GM23338 (cell line): ENCODE measurements at places on chromosomes 12 and 14. TPM values are rescaled to one million over a fixed set of nuclear protein-coding genes. Genes with fewer than 3 reads are reported as not detected.
A peak's percentile ranks its signal among the peaks of the same experiment; 100 is the strongest.

GRCh38 chr12:106915635-106916026, 40.1 kb upstream of the TMEM263 start:
- no peak for DNase-seq

- no peak for DNase-seq
Observed at GRCh38 chr12:19867970-19868369, 428.7 kb downstream of the AEBP2 start.

GRCh38 chr12:64171715-64172114, 50.4 kb downstream of the KICS2 start:
- no peak for DNase-seq

GRCh38 chr12:85350356-85350755, 70.3 kb downstream of the ALX1 start:
- no peak for DNase-seq

- DNase-seq: no peak
Observed at GRCh38 chr12:7154901-7155470, 24.8 kb downstream of the CLSTN3 start.

- DNase-seq: no peak
Observed at GRCh38 chr12:60930151-60930550, 1330.1 kb upstream of the USP15 start.

GRCh38 chr14:28412077-28412476, 354.5 kb upstream of the FOXG1 start:
- DNase-seq: no peak

GRCh38 chr12:1436015-1436414, 158.4 kb downstream of the FBXL14 start:
- DNase-seq: no peak

DNA sequence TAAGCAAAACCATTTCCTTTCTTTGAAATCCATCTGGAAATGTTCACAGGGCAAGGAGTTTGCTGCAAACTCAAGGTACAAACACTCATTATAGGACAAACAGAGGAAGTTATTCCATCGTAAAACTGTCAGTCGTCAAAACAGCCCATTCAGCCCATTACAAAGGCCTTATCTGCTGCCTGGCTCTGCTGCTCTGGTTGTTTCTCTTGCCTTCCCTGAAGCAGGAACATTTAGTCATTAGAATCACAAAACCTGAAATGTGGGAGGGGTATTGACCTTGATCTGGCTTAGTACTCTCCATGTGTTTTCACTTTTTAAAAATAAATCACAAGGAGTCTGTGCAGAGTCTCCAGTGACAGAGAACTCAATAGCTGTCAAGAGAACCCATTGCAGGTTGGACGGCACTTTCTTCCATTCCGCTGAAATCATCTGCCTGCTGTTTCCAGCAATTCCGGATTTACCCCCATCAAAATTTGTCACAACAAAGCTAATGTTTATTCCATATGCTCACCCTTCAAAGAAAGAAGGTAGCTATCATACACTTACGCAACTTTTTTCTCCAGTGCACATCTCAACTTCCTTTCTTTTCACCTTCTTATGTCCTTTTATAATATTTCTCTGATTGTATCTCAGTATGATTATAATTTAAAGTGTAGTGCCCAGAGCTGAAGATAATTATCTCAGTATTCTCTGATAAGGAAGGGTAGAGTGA, 24.6 kb upstream of the ITPR2 start:
- DNase-seq: peak; percentile 38

GRCh38 chr12:22332202-22332601, 2.3 kb downstream of the ST8SIA1 start:
- no peak for DNase-seq

- no peak for DNase-seq
Observed at GRCh38 chr14:97359341-97359740, 562.2 kb downstream of the VRK1 start.

DNA sequence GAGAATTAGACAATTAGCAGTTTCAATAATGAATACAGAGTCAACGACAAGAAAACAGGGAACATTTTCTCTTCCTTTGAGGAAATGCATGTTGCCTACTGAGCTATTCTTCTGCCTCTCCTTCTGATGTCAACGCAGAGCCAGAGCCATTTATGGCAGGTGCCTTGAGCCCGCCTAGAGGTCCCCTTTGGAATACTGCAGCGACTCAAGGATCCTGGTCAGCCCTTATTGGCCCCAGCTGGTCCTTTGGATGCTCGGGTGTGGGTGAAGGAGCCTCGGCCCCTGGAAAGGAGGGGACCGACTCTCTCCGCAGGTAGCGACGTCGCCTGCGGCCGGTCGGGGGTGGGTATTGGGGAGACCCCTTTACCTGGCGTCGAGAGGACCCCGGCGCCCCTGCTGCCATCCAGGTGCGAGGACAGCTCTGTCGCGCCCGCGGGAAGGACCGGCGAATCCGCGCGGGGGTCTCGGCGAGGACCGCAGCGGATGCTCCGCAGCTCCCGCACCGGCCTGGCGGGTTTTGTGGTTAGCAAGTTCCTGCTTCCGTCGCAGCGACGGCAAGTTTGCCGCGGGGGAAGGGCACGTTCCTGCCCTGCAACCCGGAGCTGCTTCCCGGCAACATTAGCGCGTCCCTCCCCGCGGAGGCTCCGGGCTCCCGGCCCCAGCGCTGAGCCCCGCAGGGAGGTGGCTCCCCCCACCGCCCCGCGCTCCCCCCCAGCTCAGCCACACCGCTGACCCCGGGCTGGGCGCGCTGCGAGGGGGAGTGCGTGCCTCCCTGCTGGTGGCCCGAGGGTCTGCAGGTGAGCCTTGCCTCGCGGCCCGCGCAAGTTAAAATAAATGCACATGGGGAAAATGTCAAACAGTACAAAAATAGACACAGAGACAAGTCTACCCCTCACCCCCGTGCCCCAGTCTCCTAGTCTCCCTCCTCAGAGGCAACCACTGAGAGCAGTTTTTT, at the start of gene MANSC1:
Gene MANSC1 (minus strand): TSS at position 532 of the 955 bp plus-strand sequence. CDS start 6,928 bp downstream, outside the sequence.
- DNase-seq: peak; percentile 86

DNA sequence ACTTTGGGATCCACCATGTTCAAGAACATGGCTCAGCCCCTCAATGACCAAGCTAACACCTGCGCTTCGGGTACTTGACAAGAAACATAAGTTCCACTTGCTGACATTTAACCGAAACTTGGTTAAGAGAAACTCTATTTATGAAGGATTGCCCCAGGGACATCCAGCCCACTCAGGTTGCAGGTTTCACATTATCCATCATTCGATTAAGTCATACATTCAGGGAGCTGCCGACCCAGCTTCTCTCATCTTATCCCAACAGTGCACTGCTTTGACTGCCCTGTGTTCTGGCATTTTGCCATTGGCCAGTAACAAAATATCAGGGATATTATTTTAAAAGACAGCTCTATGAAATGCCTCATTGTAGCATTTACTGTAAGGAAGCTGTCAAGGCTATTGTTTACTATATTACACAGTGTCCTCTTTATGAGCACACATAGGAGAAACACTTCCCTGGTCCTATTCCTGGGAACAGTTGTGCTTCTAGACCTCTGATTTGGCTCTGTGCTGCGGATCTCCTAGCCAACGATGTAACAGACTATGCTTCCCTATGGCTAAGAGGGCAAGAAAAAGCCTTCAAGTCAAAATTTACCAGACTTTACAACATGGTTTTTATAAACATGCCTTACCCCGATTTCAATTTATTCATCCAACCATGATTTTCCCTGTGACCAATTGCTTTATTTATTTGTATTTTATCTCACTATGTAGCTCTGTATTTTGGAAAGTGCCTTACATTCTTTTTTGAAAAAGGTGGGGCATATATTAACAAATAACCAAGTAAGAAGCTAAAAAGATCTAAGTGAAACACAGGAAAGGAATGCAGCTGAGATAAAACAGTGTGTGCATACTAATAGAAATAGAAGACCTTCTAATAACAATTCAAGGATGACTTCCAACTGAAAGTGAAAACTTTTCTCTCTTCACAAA, 109.3 kb downstream of the ITPR2 start:
- DNase-seq: no peak

DNA sequence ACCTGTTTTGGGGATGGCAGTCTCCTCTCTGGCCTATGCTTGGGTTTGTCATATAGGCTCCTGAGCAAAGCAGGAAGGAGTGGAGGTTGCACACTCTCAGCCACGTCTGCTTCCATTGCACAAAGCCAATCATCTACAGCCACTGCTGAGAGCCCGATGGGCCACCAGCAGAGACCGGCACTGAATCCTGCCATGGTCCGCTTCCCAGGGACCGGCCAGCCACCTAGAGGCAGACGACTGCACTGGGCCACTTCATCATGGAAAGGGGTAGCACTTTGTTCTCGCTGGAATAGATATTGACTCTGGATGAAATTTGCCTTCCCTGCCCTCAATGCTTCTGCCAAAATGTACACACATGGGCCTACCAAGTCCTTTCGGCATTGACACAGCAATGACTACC, 22.3 kb downstream of the DLK1 start:
- peak; percentile 17 for DNase-seq

GRCh38 chr12:17344649-17345048, 738.7 kb upstream of the LMO3 start:
- DNase-seq: peak; percentile 48

GRCh38 chr12:120710031-120710804, at the start of gene UNC119B:
TSS of gene UNC119B (plus strand) at chr12:120710458. CDS start at chr12:120710475, 17 bp downstream.
- DNase-seq: peak; percentile 83

The DCP1B gene
- total RNA-seq: 28.6 and 29.8 TPM in 2 replicates

The VWF gene
- 0.31 and 0.56 TPM in 2 replicates for total RNA-seq

The TEDC1 gene
- total RNA-seq: 3.9 and 16.3 TPM in 2 replicates

The KCNJ8 gene
- 0.87 and 2.3 TPM in 2 replicates for total RNA-seq

The AGAP2 gene
- total RNA-seq: 1.1 and 1.3 TPM in 2 replicates

The EMP1 gene
- total RNA-seq: 0.07 TPM in 1 of 2 replicates, not detected in the other

The E2F7 gene
- 22.3 and 31.8 TPM in 2 replicates for total RNA-seq

The CACNA1C gene
- total RNA-seq: 0.82 and 2.1 TPM in 2 replicates
